Hippocampal formation (tissue), 2 donors: ENCODE measurements at places on chromosomes 11 and 22.
A peak's percentile ranks its signal among the peaks of the same experiment; 100 is the strongest.

GRCh38 chr11:2881981-2882375 lies 3.6 kb downstream of the CDKN1C start:
- no peak for DNase-seq

DNA sequence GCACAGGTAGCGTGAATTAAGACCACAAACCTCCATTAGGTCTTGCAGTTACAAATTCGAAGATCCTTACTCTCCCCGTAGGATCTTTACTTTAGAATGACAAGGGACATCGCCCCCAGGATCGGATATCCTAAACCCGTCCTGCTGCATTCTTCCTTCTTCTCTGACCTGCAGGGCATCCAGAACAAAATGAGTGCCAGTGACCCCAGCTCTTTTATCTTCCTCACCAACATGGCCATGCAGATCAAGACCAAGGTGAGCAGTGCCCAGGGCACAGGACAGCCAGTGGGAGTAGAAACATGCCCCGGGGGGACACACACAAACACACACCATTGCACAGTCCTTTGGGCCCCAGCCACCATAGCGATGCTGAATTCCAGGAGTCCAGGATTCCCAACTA lies 42.6 kb upstream of the MPEG1 start:
- DNase-seq: no peak

DNA sequence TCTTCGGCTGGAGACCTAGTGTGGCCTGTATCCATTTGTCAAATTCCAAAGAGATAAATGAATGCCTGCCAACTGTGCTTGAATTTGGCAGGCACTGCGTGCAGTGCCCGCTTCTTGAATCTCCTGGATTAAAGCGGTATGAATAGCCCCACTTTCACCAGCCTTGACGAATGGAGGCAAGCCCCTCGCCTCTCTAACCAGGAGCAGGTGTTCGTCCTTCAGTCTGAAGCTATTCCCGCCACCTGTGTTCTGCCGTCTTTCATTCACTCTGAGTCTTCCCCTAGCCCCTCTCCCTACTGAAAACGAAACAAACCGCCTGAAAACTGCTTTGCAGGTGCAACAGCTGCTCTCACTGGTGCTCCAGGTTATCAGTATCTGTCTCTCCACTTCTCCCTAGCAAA lies 11.2 kb downstream of the NLRP14 start:
- no peak for DNase-seq

DNA sequence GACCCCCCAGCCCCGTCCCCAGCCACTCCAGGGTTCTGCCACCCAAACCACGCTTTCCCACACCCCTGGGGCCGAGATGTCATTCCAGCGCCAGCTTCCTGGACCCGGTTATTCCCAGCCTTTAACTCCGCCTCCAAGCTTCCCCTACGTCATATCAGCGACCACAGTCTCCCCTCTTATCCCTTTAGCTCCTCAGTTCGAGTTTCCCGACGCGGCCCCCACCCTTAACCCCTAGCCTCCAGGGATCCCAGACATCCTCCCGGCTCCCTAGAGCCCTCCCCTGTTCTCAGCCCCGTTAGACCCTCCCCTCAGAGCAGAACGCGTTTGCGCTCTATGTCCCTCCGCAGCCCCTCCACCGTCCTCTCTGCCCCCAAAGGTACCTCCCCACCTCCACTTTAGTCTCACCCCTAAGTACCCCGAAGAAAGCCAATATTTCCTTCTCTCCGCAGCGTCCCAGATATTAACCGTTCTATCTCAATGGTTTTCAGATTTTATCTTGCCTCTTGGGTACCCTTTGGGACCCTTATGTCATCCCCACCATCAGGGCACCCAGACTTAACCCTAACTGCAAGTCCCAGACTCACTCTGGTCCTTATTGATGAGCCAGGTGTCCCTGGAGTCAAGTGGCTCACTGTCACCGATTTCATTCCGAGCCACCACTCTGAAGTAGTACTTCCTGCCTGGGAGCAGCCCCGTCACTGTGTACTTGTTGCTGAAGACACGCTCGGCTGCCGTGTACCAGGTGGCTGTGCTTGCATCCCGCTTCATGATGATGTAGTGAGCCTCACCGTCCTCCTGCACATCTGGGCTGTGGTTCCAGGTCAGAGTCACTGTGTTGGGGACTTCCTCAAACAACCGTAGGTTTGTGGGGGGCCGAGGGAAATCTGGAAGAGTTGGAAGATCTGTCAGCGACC lies 8.0 kb downstream of the TMEM86A start:
- peak; percentile 24 for DNase-seq

DNA sequence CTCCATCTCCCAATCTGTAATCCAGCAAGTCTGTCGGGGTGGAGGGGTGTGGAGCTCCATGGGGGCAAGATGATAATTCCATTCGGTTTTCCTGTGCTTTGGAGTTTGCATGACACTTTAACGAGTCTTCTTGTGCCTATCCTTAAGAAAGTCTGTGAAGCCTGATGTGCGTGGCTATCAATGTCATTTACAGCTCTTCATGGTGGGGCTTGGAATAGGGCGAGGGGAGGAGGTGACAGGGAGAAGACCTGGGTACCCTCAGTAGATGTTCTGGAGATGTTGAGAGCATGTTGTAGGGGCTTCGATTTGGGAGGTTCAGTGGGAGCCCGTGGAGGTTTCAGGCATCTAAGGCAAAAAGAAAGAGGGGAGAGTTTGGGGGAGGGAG lies 579 bp upstream of the PHLDB1 start:
- no peak for DNase-seq

DNA sequence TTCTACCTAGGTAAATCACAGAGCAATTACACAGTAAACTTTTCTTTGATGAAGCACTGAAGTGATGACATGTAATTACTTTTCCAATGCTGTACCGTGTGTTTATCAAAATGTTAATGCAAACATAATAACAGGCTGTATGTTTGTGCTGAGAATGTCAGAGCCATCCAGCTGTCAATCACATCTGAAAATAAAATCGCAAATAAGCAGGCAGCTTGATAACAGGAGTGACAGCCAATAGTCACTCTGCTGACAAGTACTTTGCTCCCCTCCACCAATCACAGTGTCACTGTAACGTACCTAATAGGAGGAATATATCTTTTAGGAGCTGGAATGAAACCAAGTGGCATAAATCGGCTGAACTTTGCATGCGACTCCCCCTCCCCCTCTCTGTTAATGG lies 119.7 kb downstream of the KIRREL3 start:
- DNase-seq: no peak

DNA sequence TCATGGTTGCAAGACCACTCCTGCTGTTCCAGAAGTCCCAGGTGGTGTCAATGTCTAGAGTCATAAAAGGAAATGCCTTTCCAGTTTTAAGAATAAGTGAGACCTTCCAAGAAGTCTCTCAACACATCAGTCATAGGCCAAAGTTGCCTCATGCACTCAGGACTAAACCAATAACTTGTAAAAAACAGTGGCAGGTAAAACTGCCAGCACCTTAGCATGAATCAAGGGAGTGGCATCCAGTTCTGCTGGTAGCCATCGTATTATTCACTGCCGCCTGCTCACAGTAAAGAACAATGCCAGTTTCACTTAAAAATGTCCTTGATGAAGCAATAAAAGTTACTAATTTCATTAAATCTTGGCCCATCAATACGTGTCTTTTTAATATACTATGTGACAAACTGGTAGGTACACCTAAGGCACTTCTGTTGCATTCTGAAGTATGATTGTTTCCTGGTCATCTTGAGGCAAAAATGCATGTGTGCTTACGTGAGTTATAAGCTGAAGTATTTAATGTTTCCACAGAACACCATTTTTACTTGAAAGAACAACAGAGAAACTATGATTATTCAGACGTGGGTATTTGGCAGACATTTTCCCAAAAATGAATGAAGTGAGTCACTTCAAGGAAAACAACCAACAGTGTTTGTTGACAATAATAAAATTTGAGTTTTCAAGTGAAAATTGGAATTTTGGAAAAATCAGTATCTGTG lies 125.2 kb upstream of the SNX19 start:
- DNase-seq: no peak

DNA sequence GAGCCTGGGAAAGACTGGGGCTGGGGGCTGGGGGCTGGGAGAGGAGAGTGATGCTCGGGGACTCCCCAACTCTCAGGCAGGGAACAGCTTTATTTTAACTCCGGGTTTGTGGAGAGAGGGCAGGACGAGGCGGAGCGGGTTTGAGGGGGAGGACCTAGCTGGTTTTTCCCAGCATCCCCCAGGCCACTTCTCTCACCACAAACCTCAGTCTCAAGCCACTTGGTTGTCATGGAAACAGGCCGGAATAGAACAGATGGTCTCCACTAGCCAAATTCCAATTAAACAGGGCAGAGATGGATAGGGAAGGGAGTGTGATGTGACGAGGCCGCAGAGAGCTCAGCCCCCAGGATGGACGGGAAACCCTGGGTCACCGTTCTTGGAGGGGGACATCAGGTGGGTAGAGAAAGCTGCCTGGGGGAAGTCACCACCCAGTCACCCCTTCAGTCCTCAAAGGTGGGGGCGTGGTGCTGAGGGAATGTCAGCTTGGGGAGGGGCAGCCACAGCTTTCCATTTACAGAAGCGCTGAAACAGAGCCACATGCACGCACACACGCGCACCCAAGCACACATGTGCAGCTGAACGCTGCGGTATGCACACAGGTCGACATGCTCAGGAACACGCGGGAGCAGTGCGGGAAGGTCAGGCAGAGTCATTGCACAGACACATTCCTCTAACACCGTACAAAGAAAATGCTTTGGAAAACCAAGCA lies 19.2 kb downstream of the NECTIN1 start:
- no peak for DNase-seq

GRCh38 chr11:114346709-114347141 lies 50.5 kb downstream of the NNMT start:
- no peak for DNase-seq

GRCh38 chr22:43312608-43313007 lies 30.6 kb downstream of the SCUBE1 start:
- DNase-seq: no peak

- no peak for DNase-seq
These were observed 42.3 kb downstream of the PLAAT5 start for GRCh38 chr11:63448646-63449045.

DNA sequence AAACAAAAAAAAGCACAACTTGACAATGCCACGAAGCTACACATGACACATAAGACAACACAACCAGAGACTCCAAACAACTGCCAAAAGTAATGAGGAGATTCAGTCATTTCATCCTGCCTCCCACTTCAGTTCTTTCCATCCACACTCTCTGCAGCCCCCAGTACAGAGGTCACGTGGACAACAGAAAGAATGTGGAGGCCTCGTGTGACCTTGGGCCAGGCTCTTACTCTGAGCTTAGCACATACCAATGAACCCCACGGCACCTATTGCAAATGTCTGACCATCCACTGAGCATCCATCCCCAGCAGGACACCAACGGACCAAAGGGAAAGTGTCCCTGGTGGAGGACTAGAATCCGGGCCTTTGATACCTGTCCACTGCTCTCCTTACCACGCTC lies 12.5 kb downstream of the CBX7 start:
- DNase-seq: no peak

DNA sequence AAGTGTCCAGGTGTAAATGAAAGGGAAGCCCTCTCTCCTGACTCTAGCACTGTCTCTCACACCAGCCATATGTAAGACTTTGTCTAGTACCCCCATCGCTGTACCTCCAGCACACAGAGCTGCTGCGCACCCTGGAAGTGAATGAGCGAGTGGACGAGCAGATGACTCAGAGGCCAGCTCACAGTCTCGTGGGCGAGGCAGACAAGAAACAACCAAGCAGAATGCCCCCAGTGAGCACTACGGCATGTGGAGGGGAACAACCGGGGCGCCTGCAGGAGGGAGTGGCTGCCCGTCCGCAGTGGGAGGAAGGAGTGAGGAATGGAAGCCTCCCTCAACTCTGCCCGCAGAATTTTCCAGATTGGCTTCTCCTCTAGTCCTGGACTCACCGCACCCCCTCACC lies 46.4 kb downstream of the MCM5 start:
- DNase-seq: no peak

DNA sequence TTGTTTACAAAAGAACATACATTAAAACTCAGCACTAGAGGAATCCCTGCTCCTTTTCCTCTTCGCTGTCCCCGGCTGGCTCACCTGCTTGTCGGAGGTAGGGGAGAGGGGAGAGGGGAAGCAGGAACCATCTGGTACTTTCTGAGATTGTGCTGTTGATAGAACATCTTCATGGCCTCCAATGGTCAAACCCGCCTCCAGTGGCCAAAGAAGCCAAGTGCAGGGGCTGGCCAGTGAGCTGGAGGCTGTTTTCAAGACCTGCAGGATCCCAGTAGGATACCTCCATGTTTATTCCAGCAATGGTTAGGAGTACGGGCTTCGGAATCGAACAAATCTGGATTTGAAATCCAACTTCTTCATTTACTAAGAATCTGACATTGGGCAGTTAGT lies 92.6 kb downstream of the PKNOX2 start:
- DNase-seq: no peak

GRCh38 chr11:46359953-46360352 lies 12.7 kb downstream of the DGKZ start:
- DNase-seq: no peak

GRCh38 chr11:10310301-10310841 lies 5.5 kb downstream of the ADM start:
- DNase-seq: no peak

- no peak for DNase-seq
These were observed 10.1 kb downstream of the IRAG1 start for GRCh38 chr11:10683429-10683828.

- no peak for DNase-seq
These were observed 240.9 kb upstream of the CADM1 start for GRCh38 chr11:115745066-115745465.

DNA sequence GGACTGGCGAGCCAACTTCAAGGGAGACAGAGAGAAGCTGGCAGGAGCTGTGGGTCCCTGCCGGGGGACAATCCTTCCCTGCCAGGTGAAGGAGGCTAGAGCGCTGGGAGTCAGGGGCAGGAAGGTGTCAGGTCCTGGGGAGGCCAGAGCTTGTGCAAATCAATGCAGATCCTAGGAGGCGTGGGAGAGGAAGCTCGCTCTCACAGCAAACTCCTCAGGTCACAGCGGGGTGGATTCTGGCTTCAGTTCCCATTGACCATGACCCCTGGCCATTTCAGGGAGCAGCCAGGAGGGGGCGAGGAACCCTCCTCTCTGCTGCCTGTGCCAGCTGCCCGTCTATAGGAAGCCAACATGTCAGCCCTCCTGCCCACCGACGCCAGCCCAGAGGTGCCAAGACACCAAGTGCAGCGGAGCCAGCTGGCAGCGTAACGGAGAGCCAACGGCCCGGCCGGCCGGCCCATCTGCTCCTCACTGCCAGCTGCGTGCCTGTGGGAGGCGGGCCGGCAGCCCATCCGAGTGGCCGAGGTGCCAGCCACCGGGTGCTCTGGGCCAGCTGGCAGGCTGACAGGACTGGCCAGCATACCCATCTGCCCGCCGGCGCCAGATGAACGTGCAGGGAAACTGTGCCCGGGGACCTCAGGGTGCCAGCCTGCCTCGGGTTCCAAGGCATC lies 374.8 kb downstream of the MIAT start:
- DNase-seq: peak; percentile 74

DNA sequence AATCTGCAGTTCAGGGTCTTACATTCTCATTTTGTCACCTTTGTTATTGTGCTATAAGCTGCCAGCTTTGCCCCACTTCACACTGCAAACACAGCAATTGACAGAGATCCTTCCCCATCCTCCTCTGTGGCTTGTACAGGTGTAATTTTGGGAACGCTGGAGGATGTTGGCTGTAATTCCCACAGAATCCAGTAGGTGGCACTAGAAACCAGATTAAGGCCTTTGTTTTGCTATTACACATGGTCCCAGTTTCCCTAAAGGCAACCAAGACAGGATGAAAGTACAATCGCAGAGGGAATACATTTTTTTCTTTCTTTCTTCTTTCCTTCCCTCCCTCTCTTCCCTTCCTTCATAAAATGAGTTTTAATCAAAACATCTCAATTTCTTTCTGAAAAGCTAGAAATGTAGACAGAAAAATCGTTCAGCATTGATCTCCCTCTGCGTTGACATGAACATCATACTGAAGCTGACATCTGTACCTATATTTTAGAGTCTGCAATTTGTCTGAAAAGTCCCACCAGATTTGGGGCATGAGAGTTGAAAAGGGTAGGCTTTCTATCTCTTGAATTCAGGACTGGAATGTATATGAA lies 21.3 kb upstream of the NELL1 start:
- DNase-seq: no peak
